ENCODE measurements at places on chromosomes 2 and 18. TPM values are rescaled to one million over a fixed set of nuclear protein-coding genes. Genes with fewer than 3 reads are reported as not detected.

DNA sequence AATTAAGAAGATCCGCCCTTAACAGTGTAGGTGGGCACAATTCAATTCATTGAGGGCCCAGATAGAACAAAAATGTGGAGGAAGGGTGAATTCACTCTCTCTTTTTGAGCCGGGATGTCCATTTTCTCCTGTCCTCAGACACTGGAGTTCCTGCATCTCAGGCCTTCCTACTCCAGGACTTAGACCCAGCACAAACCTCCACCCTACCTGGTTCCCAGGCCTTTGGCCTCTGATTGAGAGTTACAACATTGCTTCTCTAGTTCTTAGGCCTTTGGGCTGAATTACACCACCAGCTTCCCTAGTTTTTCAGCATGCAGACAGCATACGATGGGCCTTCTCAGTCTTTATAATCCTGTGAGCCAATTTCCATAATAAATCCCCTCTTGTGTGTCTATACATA, 87.8 kb upstream of the TMEM17 start:
- DNase-seq = no peak

- no peak for DNase-seq
Measured at GRCh38 chr2:20103530-20103929, 52.1 kb upstream of the LAPTM4A start.

GRCh38 chr18:50313031-50313607, 25.6 kb upstream of the CXXC1 start:
- no peak for DNase-seq

GRCh38 chr2:37653805-37654378, 17.6 kb downstream of the CDC42EP3 start:
- DNase-seq = peak; percentile 37

The DLGAP1 gene
- total RNA-seq = 2.2 TPM
